ENCODE measurements at places on chromosomes 6 and 20.

DNA sequence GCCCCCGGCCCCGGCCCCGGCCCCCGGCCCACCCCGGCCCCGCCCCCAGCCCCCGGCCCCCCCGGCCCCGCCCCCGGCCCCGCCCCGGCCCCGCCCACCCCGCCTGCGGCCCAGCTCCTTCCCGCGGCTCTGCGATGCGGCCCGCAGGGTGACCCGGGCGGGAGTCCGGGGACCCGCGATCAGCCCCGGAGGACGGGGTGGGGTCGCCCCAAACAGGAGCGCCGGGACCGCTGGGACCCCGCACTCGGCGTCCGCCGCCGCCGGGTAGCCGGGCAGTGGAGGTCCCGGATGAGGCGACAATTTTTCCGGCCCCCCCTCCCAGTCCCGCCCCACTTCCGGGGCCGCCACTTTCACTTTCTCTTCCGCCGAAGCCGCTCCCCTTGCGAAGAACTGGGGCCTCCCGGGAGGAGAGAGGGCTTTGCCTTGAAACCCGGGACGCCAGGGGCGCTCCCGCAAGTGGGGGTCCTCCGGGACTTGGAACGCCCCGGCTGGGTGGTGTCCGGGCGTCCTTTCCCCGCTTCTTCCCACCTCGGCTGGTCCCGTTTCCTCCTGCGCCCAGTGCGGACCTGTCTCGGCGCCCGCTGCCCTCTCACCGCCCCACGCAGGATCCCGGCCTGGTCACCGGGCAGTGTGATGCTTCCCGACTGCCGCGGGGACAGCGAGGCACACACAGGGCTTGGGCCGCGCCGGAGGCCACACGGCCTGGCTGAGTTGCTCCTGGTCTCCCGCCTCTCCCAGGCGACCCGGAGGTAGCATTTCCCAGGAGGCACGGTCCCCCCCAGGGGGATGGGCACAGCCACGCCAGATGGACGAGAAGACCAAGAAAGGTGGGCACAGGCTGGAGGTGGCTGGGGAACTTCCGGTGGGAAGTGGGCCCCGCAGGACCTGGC is at the start of gene RBCK1:
RBCK1 (plus strand) TSS at position 347 of the 890 bp plus-strand sequence; CDS start at position 806, 459 bp downstream.
- peak; percentile 93 for DNase-seq

GRCh38 chr20:32451682-32452461 is 93.7 kb downstream of the ASXL1 start:
- DNase-seq, result no peak

DNA sequence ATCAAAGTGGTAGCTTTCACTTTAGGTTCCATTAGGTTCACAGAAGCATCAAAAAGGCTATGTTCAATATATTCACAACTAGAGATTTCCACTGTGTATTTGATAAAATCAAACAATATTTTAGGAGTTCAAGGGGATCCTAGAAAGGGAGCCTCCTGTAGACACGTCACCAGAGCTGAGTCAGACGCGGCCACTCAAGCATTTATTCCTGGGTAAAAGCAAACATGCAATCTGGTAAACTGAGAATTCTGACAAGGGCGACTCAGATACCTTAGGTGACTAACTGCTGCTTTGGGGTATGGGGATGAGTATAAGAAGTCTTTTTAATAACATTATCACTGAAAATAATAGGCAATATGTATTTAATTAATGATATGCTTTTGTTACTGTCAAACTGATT is 118.7 kb upstream of the HMGN3 start:
- no peak for DNase-seq

DNA sequence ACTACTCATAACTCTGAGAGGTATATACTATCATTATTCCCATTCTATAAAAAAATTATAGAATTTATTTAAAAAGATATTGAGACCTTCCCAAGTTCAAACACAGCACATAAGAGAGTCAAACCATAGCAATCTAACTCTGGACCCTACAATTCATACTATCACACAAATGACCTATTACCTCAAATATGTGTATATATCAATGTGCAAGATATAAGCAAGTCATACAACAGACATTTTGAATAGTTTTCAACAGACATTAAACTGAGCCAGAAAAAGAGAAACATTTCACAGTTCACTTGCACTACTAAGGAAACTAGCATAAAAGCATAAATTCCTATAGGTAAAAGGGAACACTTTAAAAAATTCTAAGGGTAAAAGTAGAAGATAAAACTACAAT is 11.7 kb downstream of the PHIP start:
- DNase-seq, result no peak

- DNase-seq, result no peak
Observed at GRCh38 chr6:39367700-39368099, 45.2 kb upstream of the KCNK16 start.

GRCh38 chr20:41014561-41015088 is 14.0 kb upstream of the TOP1 start:
- no peak for DNase-seq

All from activated CD8-positive, alpha-beta memory T cell treated with anti-CD3 and anti-CD28 coated beads, Interleukin-2, amount 50 U/mL, for 48 hours (primary cell).